Activated CD4-positive, alpha-beta T cell treated with anti-CD3 and anti-CD28 coated beads, Interleukin-2, amount 50 U/mL, for 1 hour (primary cell): ENCODE measurements at places on chromosomes 6 and 20.

DNA sequence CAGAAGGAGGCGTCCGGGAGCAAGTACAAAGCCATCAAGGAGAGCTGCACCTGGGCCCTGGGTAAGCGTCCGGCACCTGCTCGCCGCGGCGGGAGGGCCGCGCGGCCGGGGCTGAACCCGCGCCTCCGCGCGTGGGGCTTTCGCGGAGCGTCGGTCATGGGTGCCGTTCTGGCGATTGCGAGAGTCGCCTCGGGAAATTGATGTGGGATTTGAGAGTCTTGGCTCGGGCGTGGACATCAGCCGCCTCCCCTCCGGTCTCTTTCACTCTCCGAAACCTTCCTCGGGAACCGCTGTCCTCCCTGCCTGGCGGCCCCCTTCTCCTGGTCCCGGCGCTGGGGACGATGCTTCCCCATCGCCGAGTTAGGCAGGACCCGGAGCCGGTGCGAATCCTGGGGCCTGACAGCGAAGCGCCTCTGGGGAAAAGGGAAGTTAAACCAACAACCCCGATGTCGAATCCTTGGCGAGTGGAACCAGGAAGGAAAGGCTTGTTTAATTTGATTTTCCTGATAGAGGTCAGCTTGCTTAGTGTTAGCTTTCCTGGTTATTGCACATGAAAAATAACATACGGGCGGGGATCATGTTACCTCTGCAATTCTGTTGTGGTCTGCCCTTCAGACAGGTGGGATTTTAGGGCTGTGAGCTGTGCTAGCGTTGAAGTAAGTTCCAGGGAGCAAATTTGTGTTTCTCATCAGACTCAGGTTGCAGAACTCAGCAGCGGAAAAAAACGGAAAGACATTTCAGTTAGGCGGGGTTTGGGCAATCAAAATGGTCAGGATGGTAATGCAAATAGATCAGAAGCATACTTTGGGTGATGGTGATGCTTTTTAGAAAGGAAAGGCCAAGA lies 594 bp downstream of the ARFGEF3 start:
- no peak for DNase-seq

DNA sequence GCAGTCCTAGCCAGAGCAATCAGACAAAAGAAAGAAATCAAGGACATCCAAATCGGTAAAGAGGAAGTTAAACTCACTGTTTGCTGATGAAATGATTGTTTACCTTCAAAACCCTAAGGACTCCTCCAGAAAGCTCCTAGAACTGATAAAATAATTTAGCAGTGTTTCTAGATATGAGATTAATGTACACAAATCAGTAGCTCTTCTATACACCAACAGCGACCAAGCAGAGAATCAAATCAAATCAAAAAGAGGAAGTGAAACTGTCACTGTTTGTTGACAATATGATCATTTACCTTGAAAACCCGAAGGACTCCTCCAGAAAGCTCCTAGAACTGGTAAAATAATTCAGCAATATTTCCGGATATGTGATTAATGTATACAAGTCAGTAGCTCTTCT lies 21.7 kb downstream of the SERPINB9 start:
- no peak for DNase-seq

GRCh38 chr6:36387440-36388303 lies at the start of gene ETV7:
Gene ETV7, minus strand, starts transcription at chr6:36387669. Its CDS starts 128 bp downstream, at chr6:36387541.
- peak; percentile 26 for DNase-seq

GRCh38 chr6:3356056-3356823 lies 97.5 kb downstream of the PSMG4 start:
- peak; percentile 50 for DNase-seq

DNA sequence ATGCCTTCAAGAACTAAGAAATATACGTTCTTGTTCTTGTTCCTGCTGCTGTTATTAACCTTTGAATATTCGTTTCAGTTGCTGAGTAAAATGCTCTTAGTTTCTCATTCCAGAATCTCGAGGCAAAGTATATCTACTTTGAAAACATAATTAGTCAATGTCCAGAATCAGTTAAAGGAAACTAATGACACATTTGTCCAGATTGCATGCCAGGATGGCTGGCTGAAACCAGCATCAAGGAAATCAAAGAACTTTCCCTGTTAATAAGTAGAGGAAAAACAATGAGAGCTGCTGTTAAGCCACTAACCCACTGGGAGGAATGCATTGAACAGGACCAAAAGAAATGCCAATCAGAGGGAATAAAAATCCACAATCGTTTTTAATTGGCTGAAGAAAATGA lies 196.9 kb downstream of the ALDH8A1 start:
- no peak for DNase-seq

DNA sequence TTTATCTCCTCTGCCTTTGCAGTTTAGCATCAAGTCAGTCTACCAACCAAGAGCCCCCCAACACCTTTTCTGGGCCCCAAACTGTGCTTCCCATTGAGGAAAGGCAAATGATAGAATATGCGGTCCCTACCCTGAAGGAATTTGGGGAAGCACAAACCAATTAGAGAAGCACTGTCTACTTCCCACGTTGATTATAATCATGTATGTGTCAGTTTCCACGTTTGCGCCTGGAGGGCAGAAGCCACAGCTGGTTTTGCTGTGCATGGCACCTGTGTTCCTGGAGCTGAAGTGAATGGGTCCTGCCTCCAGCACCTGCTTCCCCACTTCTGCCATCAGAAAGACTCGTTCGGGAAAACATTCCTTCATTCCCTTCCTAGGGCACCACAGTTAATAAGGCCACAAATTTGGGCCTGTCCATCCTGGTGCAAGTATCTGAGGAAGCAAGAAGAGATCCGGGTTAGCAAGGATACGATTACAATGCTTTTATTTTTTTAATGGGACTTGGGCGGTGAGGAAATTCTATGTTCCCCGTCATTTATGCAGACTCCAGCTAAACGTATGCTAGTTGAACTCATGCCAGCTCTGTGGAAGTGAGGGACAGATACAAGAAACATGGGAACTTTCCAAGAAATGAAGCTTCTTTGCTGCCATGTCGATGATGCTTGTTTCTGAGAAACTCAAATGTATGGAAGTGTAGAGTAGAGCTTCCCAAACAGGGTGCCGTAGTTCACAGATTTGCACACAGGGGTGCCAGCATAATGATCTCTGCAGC lies 333.5 kb downstream of the NRN1 start:
- DNase-seq, result no peak

DNA sequence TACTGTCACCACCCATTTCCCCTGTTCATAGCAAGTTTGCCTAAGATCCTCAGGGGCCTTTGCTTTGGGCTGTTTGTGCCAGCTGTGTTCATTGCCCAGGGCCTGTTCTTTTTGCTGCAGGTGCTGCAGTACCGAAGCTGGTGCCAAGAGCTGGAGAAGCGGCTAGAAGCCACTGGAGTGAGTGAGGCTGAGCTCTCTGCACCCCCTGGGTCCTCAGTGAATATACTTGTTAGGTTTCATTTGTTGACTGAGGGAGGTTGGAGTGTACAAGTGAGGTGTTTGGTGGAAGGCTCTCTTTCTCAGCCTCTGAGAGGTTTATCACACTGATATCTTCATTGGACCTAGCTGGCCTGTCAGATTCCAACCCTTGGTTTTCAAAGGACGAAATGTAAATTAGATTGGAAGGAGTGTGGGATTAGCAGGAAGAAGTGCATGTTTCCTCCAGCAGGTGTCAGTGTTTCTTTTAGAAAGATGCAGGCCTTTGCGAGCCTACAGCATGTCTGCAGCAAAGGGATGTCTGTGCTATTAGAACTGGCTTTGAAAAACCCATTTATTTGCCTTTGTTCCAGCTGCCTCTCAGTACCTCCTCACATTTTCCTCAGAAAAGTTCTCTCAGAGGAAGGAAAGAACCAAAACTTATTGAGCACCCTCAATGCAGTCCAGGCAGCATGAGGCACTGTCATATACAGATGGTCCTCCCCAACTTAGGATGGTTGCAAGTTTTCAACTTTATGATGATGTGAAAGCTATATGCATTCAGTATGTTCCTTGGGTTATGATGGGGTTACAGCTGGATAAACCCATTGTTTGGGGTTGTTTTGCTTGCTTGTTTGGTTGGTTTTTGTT lies 8.3 kb downstream of the CEP250 start:
- peak; percentile 38 for DNase-seq

- DNase-seq, result no peak
Measured at GRCh38 chr6:8172530-8172929, 70.2 kb upstream of the EEF1E1 start.

GRCh38 chr6:6820641-6821238 lies 232.2 kb downstream of the LY86 start:
- DNase-seq, result no peak

- no peak for DNase-seq
Measured at GRCh38 chr6:132715204-132715603, 1.3 kb upstream of the VNN1 start.

- no peak for DNase-seq
Measured at GRCh38 chr6:142530566-142530965, 228.8 kb downstream of the ADGRG6 start.

GRCh38 chr6:6882592-6882991 lies 225.2 kb upstream of the RREB1 start:
- DNase-seq, result no peak

GRCh38 chr6:144139817-144140216 lies 10.5 kb upstream of the STX11 start:
- DNase-seq, result no peak

DNA sequence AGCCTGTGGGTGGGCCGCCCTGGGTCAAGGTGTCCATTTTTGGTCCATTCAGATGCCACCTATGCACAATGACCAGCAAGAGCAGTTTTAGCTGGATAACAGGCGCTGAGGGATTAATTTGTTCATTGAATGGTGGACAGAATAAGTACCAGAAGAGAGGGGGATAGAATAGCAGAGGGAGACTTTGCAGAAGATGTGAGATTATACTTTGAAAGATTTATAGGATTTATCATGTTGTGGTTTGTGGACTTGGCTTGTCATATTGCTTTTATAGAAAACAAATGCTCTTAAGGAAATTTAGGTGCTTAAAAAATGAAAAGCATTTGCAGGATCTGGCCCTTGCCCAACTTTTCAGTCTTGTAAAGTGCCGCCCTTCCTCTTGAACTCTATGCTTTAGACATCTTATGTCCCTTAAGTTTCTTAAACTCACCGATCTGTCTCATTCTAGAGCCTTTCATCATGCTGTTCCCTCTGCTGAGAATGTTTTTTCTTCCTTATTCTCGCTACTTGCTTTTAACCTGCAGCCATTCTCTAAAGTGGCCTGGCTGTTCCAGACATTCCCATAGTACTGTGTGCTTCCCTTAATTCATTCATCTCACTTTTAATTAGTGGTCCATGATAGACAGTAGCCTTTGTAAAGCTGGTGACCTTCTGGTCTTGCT lies 42.5 kb downstream of the CD109 start:
- DNase-seq, result no peak

DNA sequence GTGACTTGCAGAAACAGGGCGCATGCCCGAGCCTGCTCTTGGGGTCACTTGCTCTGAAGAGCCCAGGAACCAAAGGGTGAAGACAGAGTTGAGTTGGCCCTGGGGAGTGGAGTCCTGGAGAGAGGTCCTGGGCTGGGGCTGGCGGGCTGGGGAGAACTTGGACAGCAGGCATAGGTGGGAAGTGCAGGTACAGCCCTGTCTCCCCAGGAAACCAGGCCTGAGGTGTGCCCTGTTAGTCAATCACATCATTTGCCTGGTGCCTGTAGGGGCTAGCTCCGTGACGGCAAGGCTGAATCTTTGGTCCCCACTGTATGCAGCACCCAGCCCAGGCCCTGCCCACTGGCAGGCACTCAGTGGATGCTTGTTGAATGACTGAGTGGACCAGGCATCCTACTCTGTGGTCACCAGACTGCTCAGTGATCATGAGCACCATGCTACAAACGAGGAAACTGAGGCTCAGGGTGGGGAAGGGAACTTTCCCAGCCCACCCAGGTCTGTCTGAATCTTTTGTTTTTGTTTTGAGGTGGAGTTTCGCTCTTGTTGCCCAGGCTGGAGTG lies 15.6 kb upstream of the NOL4L start:
- no peak for DNase-seq

DNA sequence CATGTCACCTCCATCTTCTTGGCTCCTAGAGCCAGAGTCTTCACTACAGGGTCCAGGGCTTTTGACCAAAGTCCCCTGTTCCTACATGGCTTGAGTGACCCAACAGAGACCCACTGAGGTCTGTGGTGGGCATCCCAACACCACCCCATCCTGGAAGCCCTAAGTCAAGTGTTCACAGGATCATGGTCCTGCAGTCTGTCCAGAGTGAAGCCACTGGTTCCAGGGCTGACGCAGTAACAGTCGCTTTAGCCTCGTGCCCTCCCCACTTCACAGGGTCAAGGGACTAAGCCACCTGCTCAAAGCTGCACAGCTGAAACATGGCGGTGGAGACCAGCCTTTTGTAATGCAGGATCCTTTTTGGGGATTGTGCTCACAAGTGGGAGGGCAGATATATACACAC lies 133.9 kb downstream of the JPH2 start:
- no peak for DNase-seq

DNA sequence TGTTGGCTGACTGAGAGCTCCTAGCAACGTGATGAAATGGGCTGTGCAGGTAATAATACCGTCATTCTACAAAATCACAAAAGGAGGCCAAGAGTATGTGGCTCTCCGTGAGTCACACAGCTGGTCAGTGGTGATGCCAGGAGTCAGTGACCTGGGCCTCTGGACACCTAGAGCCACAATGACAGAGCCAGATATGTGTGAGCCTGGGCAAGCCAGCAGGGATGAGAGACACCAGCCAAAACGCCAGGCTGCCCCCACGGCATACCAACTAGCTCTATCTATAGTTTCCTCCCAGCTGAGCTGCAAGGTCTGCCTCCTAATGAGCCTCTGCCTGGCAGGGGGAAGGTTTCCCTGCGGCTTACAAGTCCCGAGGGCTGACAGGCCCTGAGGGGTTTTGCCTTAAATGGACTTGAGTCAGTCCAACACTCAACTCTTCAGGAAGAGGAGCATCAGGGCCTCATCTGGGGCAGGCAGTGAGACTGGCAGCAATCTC lies 70.0 kb downstream of the CPNE5 start:
- DNase-seq, result no peak

- peak; percentile 57 for DNase-seq
Measured at GRCh38 chr20:32539817-32540675, 45.1 kb downstream of the NOL4L start.

DNA sequence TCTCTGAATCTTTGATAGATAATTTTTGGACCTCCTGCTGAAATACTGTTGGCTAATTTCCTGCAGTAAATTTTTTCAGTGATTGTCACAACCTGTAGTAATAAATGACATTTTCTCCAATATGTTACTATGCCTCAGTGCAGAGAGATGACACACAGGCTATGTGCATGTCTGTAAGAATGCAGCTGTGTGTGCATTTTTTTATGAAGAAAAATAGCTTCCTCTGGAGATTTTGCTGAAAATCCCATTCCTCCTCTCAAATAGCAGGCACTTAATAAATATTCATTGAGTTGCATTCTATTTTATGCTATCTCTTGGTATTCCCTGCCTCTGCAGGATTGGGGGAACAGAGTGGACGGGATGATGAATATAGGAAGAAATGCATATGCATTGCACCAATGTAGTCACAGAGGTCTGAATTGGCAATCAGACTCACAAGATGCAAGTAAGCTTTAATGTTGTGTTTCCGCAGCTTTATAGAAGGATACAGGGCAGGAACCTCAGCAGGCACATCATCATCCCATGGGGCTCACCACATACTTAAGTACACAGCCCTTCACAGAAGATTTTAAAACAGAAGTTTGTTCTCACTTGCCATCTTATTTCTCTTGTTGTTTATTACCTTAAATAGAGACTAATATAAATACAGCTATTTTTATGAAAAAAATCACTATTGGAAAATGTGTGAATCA lies 474.7 kb downstream of the EPM2A start:
- DNase-seq, result no peak

- no peak for DNase-seq
Measured at GRCh38 chr20:48041078-48041780, 255.9 kb upstream of the SULF2 start.
